Thyroid gland (tissue), 4 donors: ENCODE measurements at places on chromosomes 16 and 17. TPM values are rescaled to one million over a fixed set of nuclear protein-coding genes. Genes with fewer than 3 reads are reported as not detected.

CCR7 gene
- not detected for total RNA-seq

CES3 gene
- total RNA-seq, result 0.13 TPM

SOCS1 gene
- total RNA-seq, result 5.2 TPM

ELMO3 gene
- 33.5 TPM for total RNA-seq

CRYBA1 gene
- not detected for total RNA-seq

PARN gene
- total RNA-seq, result 214 TPM

AARSD1 gene
- total RNA-seq, result 32.6 TPM

MYADML2 gene
- total RNA-seq, result not detected

ZSCAN10 gene
- total RNA-seq, result not detected

KRTAP1-5 gene
- not detected for total RNA-seq

KRT33A gene
- total RNA-seq, result not detected

ITGAE gene
- 16.2 TPM for total RNA-seq

TBC1D3K gene
- not detected for total RNA-seq

ARL6IP1 gene
- total RNA-seq, result 269 TPM

HSD11B2 gene
- total RNA-seq, result 4.6 TPM

TMC7 gene
- 0.50 TPM for total RNA-seq

HS3ST3A1 gene
- 2.1 TPM for total RNA-seq

MMP25 gene
- total RNA-seq, result 0.49 TPM

UNC45B gene
- not detected for total RNA-seq

CHST5 gene
- not detected for total RNA-seq

CCDC154 gene
- 0.45 TPM for total RNA-seq

KRT13 gene
- total RNA-seq, result not detected

UMOD gene
- not detected for total RNA-seq

ABCC6 gene
- 4.8 TPM for total RNA-seq

KRTAP3-2 gene
- not detected for total RNA-seq

SULT1A1 gene
- total RNA-seq, result 92.2 TPM

TUBB3 gene
- total RNA-seq, result 0.54 TPM

GCGR gene
- not detected for total RNA-seq

SNAI3 gene
- total RNA-seq, result 0.33 TPM

GDE1 gene
- 74.6 TPM for total RNA-seq

SLC12A3 gene
- not detected for total RNA-seq
